Fibroblast of skin of right quadriceps (primary cell): ENCODE measurements at places on chromosomes 3 and 15.

DNA sequence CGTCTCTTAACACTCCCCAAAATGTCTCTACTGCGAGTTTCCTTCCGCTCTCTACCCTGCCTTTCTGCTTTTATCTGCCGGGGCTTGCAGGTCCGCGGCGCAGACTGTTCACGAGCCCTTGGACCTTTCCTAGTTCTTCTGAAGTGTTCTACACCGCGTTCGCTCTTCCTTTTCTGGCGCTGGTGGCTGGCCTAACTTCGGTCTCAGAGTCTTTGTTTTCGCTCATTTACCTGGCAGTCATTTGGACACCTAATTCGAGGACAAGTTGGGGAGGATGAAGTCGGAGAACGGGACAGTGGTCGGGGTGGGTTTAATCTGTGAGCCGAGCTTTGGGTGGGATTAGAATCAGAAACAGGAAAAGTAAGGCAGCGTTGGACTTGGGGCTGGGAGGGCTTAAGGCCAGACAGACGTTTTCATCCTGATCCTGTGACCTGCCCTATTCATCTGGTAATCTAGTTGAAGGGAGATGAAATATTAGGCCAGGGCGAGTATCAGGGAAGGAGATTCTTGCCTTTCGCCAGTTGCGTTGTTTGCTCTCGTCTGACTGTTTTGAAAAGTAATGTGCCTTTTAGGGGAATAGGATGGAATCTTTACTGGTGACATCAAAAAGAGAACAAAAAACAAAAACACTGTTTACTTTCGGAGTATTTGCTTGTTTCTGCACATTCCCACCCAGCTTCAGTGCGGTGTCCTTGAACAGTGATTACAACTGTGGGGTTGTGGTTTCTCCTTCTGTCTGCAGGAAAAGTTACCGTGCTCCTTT lies 1.8 kb downstream of the DIPK2A start:
- DNase-seq, result peak; percentile 82

DNA sequence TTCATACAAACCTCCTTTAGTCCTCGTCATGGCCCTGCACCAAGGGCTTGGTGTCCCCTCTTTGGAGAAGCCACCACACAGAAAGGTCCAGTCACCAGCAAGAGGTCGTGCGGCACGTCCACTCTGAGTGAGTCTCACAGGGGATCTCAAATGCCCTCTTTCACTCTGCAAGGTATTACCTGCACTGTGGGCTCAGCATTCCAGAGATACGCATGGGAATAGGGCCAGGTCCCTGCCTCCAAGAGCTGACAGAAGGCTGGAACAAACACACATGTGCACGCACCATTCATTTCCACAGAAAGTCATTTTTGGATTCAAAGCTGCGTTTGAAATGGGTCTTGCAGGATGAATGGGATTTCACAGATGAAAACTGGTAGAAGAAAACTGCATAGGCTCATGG lies 50.4 kb upstream of the TJP1 start:
- no peak for DNase-seq

- no peak for DNase-seq
Observed at GRCh38 chr15:60815321-60815720, 336.4 kb upstream of the ICE2 start.

DNA sequence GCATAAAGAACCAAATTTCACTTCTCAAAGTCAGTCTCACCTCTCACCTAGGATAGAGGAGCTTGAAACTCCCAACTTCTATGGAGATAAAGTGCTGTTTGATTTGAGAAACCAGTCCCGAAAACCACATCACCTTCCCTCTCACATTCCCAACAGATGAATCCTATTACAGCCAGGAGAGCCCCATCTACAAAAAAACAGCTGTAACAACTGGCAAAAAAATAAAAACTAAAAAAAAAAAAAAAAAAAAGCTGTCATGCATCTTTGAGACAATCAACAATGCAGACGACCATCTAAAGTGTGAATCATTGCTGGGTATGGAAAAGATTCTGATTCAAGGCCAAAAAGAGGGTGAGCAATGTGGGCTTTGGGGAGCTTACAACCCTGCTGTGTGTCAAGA lies 23.8 kb downstream of the HOMER2 start:
- DNase-seq, result peak; percentile 11

- no peak for DNase-seq
Observed at GRCh38 chr3:147356145-147356908, 50.0 kb downstream of the ZIC4 start.

DNA sequence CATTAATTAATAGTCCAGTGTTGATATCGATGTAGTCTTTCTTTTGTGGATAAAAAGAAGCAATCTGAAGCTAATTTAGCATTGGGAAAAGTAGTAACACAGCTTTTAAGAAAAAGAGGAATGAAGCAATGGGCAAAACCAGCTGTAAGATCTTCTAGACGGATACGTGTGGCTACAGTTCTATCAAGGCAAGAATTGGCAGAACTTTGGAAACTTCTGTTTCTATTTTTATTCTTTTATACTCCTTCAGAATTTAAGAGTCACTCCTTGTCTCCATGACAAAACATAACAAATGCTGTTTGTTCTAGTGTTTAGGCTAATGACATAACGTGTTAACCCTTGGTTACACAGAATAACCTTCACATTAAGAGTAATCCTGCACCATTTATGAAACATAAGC lies 289.2 kb downstream of the ROBO2 start:
- peak; percentile 21 for DNase-seq

DNA sequence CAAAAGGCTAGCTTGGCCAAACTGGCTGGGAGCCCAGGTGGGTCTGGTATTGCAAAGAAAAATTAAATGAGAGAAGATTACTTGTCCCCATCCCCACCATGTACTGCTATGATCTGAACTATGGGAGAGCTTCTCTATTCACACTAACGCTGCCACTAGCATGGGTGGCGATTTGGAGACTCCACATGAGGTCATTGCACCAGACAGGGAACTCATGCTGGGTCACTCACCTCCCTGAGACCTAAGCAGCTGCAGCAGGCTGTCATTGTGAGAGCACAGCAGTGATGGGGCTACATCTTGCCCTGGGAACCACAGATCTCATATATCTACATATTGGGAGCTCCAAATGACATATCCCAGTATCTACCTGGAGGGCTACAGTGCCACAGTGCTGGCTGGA lies 36.3 kb upstream of the NECTIN3 start:
- no peak for DNase-seq

GRCh38 chr3:20890111-20890519 lies 704.1 kb upstream of the SGO1 start:
- no peak for DNase-seq
